ENCODE measurements at places on chromosomes 2 and 18.

DNA sequence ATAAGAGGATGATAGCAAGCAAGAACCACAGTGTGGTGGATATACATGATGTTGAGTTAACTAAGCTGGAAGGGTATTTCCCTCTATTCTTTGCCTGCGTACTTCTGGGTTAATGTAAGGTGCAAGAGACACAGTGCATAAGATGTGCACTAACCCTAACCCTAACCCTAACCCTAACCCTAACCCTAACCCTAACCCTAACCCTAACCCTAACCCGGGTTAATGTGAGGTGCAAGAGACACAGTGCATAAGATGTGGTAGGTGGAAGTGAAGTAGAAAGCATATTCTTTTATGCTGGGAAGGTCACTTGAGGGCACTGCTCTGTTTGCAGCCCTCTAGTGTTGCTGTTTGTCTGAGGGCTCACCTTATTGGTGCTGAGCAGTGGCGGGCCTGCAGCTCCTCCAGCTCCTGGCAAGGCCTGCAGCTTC, 181.5 kb upstream of the ITGA4 start:
- no peak for DNase-seq

- DNase-seq: no peak
Measured at GRCh38 chr2:229226382-229226781, 44.7 kb downstream of the PID1 start.

GRCh38 chr18:7535436-7536205, 31.5 kb upstream of the PTPRM start:
- DNase-seq: no peak

DNA sequence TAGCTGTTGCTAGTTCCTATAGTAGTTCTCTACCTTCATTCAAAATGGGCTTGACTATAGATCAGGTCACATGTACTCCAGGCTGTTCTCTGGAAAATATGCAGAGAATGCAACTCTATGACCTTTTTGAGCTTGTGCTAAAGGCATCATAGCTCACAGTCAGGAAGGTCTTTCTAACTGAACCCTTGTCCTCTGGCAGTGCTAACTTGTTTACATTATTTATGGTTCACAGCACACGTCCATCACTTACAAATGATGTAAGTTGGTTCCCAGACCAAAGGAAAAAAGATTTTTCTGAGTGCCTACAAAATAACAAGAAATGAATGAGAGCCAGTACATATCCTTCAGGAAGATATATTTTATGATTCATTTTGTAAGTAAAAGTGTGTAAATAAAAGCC, 236.1 kb downstream of the GCA start:
- peak; percentile 77 for DNase-seq

DNA sequence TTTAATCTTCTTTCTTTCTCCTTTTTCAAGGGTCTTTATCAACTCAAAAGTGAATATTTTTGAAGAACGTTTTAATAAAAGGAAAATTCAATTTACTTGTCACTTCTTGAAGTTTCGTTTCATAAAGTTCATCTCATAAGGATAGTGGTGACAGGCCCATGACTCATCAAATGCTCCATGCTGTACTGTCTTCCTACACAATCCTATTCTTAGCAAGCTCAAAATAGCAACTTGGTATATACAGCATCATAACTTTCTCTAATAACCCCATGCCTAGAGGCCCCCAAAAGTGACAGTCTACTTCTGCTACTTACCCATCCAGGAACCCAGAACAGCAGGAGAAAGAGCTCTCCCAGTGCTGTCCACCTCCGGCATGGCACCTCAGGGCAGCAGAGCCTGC, 7.7 kb downstream of the FBXO15 start:
- DNase-seq: no peak

- DNase-seq: peak; percentile 18
Measured at GRCh38 chr2:170098626-170099312, 79.2 kb upstream of the MYO3B start.

- no peak for DNase-seq
Measured at GRCh38 chr18:79851489-79851888, 53.8 kb downstream of the KCNG2 start.

GRCh38 chr2:55120634-55121359, 70.5 kb upstream of the RTN4 start:
- DNase-seq: no peak

Data from DMS53 (cell line).